IMR-90 (cell line): ENCODE measurements at places on chromosomes 13 and 19. TPM values are rescaled to one million over a fixed set of nuclear protein-coding genes. Genes with fewer than 3 reads are reported as not detected.

The KLK6 gene
- not detected in 2 replicates for polyA plus RNA-seq

The ATP8B3 gene
- polyA plus RNA-seq: 8.1 and 9.0 TPM in 2 replicates

The FXYD3 gene
- polyA plus RNA-seq: not detected in 2 replicates

DNA sequence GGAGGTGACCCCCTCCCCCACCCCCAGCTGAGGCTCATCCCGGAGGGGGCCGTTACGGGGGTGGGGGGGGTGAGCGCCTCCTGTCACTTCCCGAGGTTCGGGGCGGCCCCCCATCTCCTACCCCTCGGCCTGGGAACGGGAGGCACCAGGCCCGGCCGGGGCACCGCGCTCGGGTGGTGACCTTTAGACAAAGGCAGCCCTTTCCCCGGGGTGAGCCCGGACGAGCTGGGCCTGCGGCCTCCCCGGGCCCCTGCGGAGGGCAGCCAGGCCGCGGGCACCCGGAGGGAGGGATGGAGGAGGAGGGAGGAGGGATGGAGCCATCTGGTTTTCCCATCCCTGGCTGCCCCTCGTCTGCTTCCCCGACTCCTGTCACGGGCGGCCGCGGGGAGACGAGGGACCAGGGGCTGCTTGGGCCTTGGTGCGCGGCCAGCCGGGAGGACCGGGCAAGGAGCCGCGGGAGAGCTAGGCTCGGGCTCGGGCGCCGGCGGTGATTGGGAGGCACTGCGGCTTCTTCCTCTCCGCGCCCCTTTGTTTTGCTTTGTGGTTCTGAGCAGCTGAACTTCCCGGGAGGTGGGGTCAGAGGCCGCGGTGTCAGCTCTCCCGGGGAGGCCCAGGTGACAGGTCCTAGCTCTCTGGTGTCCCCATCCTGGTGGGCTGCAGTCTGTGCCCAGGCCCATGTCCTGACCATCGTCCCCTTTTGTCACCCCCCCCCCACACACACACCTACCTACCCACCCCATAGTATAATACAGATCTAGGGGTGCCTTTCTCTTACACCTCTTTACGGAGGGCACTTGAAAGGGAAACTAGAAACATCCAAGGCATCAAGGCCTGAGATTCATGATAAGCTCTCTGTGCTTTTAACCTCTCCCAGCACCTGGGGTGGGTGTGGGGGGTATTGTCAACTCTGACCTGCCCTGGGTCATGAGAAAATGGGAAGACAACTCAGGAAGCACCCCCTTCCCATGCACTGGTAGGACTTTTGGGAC lies 1.3 kb downstream of the BICRA start:
- peak; percentile 26 for DNase-seq

GRCh38 chr19:1424192-1424955 lies 13.8 kb upstream of the RPS15 start:
- DNase-seq: no peak

DNA sequence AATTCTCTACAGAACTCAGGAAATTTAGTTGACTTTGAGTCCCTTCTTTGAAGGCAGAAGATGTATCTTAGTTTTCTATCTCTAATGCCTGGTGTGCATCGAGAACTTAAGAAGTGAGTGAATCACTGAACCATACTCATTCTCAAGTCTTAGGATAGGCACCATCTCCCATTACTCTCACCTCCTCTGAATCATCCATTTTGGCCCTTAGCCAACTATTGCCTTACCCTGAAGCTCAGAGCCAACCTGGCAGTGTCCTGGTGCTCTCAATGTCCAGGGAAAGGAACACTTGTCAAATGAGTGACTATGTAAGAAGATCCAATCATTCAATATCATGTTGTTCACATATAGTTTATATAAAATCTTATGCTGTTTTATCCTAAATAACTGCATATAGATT lies 146.6 kb downstream of the RGCC start:
- DNase-seq: peak; percentile 78

GRCh38 chr19:42455086-42455485 lies 12.3 kb upstream of the CXCL17 start:
- no peak for DNase-seq

DNA sequence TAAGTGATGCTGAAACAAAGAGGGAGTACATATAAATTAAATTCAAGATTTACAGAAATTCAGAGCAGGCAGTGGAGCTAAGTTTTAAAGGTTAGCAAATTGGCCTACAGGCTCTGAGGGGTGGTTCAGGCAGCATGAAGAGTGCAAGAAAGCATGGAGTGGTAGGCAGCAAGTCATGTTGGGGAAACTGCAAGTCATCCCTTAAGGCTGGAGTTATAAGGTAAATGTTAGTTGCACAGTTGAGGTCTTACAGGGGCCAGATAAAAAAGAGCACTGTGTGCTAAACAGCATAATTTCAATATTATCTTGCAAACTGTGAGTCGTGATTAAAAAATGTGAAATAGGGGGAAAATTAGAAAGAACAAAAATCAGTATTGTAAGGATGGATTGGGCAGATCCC lies 106.2 kb downstream of the VWA8 start:
- peak; percentile 54 for DNase-seq
